Glutamatergic neuron (in vitro differentiated cells): ENCODE measurements at places on chromosomes 16 and 17. TPM values are rescaled to one million over a fixed set of nuclear protein-coding genes. Genes with fewer than 3 reads are reported as not detected.

GRCh38 chr17:62597920-62598319, 29.6 kb upstream of the MRC2 start:
- peaks cover 2% of the 10 kb centered on the region for H3K27me3 ChIP-seq
- no peak overlapping the region for H3K27ac ChIP-seq
- no peaks in the 10 kb centered on the region for H3K4me1 ChIP-seq
- no peak overlapping the region for H3K4me3 ChIP-seq
- peaks cover 20% of the 10 kb centered on the region for H3K36me3 ChIP-seq

DNA sequence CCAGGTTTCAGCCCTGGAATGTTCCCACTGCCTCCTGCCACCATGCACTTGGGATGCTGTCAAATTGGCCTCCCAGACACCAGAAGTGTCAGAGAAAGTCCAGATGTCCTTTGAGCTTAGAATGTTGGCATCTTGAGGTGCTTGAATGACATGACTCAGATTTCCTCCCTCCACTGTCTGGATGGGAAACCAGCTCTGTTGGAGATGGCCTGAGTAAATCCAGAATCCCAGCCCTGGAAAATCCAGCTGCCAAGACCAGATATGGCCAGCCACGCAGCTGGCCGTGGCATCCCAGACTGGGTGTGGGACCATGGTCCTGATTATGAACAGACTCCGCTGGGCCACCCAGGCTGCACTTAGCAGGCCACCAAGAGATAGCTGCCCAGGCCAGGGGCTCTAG, 57.0 kb upstream of the CLEC3A start:
- peaks cover 8% of the 10 kb centered on the region for H3K36me3 ChIP-seq
- no peak overlapping the region for H3K4me3 ChIP-seq
- H3K27me3 ChIP-seq, result peaks cover 7% of the 10 kb centered on the region
- no peak overlapping the region for H3K27ac ChIP-seq
- DNase-seq, result no peak

DNA sequence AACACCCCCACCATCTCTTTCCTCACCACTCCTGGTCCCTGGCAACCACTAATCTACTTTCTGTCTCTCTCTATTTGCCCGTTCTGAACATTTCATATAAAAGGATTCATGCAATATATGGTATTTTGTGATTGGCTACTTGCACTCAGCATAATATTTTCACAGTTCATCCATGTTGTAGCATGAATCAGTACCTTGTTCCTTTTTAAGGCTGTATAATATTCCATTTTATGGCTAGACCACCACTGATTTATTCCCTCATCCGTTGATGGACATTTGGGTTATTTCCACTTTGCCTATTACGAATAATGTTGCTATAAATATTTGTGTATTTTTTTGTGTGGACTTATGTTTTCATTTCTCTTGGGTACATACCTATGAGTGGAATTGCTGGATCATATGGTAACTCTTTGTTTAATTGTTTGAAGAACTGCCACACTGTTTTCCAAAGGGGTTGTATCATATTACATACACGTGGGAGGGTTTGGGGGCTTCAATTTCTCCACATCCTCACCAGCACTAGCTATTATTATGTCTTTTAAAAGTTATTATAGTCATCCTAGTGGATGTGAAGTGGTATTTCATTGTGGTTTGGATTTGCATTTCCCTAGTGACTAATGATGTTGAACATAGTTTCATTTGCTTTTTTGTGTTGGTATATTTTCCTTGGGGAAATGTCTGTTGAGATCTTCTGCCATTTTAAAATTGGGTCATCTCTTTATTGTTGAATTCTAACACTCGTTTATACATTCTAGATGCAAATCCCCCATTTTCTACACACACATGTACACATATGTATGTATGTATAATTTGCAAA, 26.3 kb downstream of the SEC14L5 start:
- peaks cover 13% of the 10 kb centered on the region for H3K27me3 ChIP-seq
- no peak overlapping the region for H3K27ac ChIP-seq
- DNase-seq, result no peak
- H3K4me3 ChIP-seq, result no peak overlapping the region
- no peaks in the 10 kb centered on the region for H3K36me3 ChIP-seq
- H3K4me1 ChIP-seq, result peaks cover 2% of the 10 kb centered on the region

Gene KRT27
- total RNA-seq, result not detected

Gene KRTAP4-3
- not detected for total RNA-seq

DNA sequence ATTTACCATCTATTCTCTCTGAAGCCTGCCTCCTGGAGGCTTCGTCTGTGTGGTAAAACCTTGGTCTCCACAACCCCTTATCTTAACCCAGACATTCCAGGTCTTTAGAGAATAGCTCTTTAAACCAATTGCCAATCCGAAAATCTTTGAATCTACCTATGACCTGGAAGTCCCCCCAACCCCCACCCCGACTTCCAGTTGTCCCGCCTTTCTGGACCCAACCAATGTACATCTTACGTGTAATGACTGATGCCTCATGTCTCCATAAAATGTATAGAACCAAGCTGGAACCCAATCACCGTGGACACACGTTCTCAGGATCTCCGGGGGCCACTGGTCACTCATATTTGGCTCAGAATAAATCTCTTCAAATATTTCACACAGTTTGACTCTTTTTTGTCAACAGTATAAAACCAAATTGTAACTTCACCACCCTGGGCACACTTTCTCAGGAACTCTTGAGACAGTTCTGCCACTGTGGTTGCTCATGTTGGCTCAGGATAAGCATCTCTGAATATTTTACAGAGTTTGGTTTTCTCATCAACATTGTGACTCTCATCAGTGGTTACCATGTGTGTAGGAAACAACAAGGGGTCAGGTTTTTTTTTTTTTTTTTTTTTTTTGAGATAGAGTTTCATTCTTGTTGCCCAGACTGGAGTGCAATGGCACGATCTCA, 18.1 kb upstream of the DNAH17 start:
- peaks cover 20% of the 10 kb centered on the region for H3K4me1 ChIP-seq
- H3K27ac ChIP-seq, result no peak overlapping the region
- peaks cover 3% of the 10 kb centered on the region for H3K27me3 ChIP-seq
- H3K4me3 ChIP-seq, result no peak overlapping the region

DNA sequence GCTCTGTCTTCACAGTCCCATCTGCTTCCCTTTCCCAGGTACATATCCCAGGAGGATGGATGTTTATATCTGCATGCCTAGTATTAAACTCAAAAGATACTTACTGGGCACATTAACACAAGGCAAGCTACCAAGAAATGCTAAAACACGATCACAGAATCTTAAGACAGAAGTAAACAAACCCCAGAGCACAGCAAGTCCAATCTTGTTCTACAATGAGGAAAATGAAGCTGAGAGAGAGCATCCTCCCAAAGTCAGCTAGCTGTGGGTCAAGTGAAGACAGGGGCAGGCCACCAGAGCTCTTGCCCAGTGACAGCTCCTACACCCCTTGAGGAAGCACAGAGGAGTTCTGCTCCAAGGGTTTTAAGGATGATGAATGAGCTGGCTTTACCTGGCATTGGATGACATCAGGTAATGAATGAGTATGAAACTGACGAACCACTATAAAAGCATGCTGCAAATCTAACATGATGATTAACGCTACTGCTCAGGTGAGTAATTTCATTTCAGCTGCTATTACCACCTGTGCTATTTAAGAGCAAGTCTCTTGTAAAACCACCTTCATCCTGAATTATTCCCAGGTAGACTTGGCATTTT, 20.3 kb downstream of the XPO6 start:
- DNase-seq, result no peak
- peaks cover 11% of the 10 kb centered on the region for H3K4me1 ChIP-seq
- H3K27ac ChIP-seq, result peak overlapping the region; percentile 5
- no peaks in the 10 kb centered on the region for H3K27me3 ChIP-seq
- H3K4me3 ChIP-seq, result no peak overlapping the region

Gene TEX19
- total RNA-seq, result not detected
